ENCODE measurements at places on chromosomes 13 and 19.

DNA sequence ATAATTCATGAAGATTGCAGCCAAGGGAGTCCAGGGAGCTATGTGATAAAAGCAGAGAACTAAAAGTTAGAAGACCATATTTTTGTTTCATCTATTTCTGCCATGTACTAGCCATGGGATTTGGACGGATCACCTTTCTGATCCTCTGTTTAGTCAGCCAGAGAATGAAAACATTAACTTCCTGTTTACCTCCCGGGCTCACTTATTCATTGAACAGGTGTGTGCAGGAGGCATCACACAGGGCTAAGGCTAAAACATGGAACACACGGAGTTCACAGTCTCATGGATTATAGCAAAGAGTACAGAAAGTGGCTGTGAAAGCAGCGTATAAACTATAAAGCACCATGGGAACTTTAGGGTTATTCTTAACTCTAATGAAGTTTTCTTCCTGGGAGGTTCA lies 96.8 kb downstream of the GPR12 start:
- no peak for DNase-seq

DNA sequence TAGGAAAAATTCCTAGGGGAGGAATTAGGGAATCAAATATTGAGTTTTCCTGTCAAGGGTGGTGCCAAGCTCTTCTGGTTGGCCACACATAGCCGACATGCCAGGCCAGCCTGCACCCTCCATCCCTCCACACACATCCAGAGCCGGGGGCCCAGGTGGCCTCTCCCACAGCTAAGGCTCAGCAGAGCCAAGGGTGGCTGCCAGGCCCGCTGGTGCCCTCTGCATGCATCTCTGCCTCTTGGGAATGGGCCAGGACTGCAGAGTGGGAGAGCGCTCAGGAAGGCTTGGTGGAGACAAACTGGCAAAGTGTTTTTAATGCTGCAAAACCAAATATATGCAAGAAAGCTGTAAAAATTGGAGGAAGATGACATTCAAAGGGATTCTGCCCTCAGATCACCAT lies 42.7 kb upstream of the GAS6 start:
- DNase-seq = no peak

GRCh38 chr19:19262190-19263057 lies 10.7 kb downstream of the TM6SF2 start:
- DNase-seq = no peak

- DNase-seq = no peak
Measured at GRCh38 chr13:28479005-28479404, 15.9 kb downstream of the FLT1 start.

- no peak for DNase-seq
Measured at GRCh38 chr13:21326155-21327031, 132.7 kb downstream of the ZDHHC20 start.

DNA sequence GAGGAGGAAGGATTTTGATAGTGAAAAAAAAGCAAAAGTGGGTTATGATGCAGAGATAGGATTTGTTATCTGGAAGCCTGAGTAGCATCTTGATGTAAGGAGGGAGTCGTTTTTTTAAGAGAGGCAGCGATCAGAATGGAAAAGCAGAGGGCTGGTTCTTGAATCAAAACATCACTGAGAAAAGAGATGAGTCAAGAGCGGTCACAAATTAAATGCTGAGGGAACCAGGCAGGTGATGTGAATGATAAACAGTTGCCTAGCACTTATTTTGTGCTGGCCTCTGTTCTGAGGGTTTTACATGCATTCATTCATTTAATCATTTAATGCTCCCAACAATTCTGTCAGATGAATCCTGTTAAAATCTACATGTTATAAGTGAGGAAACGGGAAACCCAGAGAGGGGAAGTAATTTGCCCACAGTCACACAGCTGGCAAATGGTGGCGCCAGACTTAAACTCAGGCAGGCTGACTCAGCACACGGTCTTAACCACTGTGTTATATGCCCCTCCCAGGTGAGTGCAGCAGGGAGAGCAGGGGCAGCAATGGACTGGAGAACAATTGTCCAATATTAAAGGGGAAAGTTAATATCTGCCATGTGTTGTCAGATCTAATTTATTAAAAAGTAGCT lies 21.4 kb downstream of the SIGLECL1 start:
- no peak for DNase-seq

DNA sequence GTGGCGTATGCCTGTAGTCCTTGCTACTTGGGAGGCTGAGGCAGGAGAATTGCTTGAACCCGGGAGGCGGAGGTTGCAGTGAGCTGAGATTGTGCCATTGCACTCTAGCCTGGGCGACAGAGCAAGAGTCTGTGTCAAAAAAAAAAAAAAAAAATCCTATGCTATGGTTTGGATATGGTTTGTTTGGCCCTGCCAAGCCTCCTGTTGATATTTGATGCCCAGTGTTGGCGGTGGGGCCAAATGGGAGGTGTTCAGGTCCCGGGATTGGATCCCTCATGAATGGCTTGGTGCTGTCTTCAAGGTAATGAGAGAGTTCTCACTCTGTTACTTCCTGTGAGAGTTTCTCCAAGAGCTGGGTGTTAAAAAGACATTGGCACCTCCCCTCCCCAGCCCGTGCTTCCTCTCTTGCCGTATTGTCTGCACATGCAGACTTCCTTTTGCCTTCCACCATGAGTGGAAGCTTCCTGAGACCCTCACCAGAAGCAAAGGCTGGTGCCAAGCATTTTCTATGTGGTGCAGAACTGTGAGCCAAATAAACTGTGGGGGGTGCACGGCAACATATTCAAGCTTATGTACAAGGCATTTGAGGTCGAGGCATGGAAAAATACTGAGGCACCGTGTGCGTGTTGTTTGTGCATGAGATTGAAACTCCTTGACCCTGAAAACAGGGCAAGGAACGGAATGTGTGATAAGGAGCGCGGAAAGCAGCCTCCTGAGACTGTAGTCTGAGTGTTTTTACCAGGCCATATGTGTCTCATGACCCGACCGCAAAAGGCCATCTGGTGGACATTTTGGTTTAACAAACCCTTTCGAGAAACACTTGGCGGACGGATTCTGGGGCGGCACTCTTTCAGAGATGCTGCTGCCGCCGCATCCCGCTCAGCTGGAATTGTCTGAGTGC lies 7.3 kb downstream of the SIGLEC9 start:
- DNase-seq = no peak

GRCh38 chr13:100803091-100803490 lies 128.5 kb upstream of the TMTC4 start:
- DNase-seq = no peak

GRCh38 chr13:51959773-51960172 lies 51.5 kb downstream of the ATP7B start:
- DNase-seq = no peak

DNA sequence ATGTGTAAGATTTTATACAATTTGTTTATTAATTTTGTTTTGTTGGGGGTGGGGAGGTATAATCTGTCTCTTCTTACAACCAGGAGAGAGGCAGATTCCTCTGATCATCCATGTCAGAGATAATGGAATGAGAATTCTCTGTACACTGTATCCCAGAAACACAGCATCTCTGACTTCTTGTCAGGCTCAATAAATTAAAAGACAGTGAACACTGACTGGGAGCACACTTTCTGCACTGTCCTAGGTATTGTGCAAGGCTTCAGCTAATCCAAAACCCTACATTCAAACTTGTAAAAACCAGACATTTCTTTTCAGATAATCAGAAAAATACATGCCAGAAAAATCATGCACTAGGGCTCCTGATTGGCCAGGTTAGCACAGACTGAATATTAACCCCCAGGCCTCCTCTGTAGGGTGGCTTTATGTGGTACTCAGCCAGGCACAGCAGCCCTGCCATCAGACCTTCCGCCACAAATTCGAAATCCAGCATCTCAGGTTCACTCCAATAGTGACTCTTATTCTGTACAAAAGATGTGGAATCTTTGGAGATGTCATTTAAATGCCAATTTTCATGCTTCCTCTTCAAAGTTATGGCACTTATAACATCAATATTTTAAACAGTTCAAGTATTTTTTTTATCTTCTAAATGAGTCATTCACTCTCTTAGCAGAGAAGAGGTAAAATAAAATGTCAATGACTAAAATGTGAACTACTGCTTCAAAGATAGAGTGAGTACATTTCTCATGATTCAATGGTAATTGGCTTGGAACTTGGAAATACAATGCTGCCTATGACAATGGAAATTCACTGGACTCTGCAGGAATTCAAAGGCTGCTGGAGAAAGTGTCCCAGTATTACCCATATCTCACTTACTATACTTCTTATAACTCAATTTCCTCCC lies 211.5 kb downstream of the KLF12 start:
- no peak for DNase-seq

DNA sequence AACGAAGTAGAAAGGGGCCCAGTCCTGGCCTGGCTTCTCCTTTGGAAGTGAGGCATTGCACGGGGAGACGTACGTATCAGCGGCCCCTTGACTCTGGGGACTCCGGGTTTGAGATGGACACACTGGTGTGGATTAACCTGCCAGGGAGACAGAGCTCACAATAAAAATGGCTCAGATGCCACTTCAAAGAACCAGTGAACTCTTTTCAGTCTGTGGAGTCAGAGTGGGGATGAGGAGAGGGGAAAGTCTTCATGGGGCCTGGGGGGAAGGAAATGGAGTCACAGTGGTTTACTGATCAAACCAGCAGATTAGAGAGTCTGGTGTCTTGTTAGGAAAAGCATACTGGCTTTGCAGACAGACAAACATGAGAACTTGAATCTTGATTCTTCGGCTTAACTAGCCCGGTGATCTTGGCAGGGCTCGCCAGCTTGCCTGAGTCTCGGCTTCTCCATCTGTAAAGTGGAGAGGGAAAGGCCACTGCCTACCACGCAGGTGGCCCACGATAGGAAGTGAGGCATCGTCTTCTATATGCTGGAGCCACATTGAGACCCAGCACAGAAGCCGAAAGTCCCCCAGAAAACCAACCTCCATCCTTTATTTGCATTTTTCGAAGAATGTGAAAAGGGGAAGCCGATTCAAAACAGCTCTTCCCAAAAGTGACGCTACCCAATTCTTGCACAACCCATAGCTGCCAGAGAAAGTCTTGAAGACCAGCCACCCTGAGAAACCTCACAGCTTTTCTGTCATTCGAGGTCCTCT lies at the start of gene FFAR1:
Gene FFAR1 (plus strand): TSS at position 732 of the 759 bp plus-strand sequence. CDS start 3,650 bp downstream, outside the sequence.
- peak; percentile 51 for DNase-seq

DNA sequence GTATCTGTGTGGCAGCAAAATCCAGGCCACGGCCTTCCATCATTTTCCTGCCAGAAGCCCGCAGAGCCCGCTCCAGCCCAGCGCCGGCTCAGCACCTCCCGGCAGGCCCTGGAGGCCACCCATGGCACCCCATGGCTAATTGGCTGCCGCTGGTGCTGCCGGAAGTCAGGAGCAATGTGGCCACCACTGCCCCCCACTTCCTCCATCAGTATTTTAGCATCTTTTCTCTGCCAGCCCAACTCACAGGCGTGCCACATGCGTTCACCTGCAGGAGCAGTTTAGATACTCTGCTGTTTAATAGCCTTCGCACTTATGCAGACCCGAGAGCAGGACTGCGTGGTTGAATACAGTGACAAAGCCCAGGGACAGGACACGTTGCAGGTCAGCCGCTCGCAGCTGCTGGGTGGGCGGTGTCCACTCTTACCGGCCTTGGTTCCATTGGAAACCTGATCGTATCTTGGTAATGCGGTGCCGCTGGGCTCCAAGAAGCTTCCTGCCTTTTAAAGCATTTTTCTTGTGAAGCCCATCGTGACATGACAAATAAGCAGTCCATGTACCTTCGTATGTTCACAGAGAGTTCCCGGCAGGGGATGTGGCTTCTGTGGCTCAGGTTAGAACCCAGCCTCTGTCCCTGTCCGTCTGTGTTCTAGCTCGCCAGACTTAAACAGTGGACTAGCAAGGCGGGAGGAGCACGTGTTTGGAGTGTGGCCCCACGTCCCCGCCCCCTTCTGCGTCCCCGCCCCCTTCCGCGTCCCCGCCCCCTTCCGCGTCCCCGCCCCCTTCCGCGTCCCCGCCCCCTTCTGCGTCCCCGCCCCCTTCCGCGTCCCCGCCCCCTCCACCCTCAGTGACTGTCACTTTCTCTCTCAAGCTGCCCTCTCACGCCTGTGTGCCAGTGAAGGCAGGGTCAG lies 162.0 kb upstream of the SOX1 start:
- DNase-seq = no peak

GRCh38 chr19:9995999-9996398 lies 14.3 kb downstream of the COL5A3 start:
- no peak for DNase-seq

DNA sequence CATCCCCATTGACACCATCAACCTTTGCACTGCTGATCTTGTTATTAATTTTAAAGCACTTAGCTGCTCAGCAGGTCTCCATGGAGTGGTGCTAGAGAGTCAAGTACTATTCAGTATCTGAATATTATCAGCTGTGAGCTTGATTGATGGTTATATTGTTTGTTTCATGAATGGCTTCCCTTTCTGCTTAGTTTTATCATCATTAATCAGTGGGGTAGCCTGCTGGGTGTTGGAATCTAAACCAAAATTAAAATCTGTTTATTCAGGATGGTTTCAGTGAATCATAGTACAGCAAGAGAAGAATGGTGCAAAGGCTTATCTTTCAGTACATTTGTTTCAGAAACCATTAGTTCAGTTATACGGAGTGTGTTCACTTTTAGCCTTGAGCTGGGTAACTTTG lies 42.5 kb upstream of the SCEL start:
- no peak for DNase-seq

DNA sequence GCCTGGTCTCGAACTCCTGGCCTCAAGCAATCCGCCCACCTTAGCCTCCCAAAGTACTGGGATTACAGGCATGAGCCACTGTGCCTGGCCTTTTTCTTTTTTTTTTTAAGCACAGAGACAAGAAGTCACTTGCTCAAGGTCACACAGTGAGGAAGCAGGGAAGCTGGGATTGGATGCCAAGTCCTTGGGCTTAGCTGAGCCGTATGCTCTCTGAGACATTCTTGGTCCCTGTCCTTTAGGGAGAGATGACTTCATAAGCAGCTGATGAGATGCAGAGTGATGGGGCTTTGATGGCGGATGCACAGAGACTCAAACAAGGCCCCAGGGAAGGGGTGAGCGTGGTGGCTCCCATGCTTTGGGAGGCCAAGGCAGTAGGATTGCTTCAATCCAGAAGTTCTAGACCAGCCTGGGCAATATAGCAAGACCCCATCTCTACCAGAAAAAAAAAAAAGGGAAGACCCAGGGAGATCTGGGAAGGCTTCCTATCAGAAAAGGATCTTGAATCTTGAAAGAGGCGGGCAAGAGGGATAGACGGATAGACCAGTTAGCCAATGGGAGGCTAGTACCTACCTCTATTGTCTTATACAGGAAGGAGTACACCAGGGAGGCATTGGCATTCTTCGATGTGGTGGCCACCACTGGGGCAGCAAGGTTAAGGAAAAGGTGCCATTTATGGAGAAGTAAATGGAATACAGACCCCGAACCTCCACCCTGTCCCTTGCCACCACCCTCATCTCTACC lies 3.9 kb downstream of the AP1M2 start:
- no peak for DNase-seq

- no peak for DNase-seq
Measured at GRCh38 chr19:20259615-20260014, 92.6 kb downstream of the ZNF486 start.

Measured in stimulated activated CD4-positive, alpha-beta T cell treated with anti-CD3 and anti-CD28 coated beads, TNF-alpha, amount 100 ng/mL, for 48 hours (primary cell).